Natural killer cell treated with Interleukin-12 subunit alpha and Interleukin-12 subunit beta and Interleukin-15 and Interleukin-18, amount 100 ng/mL, for 72 hours (primary cell): ENCODE measurements at places on chromosomes 2 and 18. TPM values are rescaled to one million over a fixed set of nuclear protein-coding genes. Genes with fewer than 3 reads are reported as not detected.

GRCh38 chr2:170847716-170848115 is 31.0 kb downstream of the GAD1 start:
- no peak for DNase-seq
- H3K4me3 ChIP-seq = no peak overlapping the region
- H3K27ac ChIP-seq = no peak overlapping the region
- H3K36me3 ChIP-seq = no peaks in the 10 kb centered on the region

DNA sequence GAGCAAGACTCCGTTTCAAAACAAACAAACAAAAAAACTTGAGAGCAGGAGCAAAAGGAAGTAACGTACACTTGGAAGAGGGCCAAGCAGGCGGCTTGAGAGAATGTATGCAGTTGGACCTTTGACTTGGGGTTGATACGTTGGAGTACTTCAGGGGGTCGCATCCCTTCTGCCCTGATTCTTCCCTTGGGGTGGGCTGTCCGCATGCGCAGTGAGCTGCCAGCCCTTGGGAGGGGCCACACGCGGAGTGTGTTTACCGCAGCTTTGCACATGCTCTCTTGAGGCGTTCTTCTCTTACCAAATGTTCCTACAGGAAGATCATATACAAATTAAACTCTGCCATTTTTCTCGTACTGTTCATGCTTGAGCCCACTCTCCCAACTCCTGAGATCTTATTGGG is 38.1 kb upstream of the SOCS6 start:
- no peak overlapping the region for H3K4me3 ChIP-seq
- peaks cover 10% of the 10 kb centered on the region for H3K27me3 ChIP-seq
- no peaks in the 10 kb centered on the region for H3K4me1 ChIP-seq
- no peak overlapping the region for H3K27ac ChIP-seq

DNA sequence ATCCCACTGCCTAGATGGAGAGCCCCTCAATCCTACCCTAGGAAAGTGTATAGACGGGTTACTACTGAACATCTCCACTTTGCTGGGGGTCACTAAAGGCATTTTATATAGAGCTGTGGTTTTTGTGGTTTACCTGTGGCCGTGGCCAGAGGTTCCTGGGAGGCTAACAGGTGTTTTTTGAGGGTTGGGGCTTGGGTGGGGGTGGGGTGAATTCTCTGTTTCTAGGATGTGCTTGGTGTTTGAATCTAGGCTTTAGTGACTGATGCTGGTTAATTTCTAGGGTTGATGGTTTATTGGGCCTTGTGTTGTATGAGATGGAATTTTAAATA is 7.7 kb downstream of the HOXD8 start:
- no peak overlapping the region for H3K4me3 ChIP-seq
- H3K27me3 ChIP-seq = peaks cover 83% of the 10 kb centered on the region
- no peak for DNase-seq

- peaks cover 14% of the 10 kb centered on the region for H3K27me3 ChIP-seq
- H3K36me3 ChIP-seq = no peaks in the 10 kb centered on the region
- H3K27ac ChIP-seq = no peak overlapping the region
Observed at GRCh38 chr2:235614900-235615712, 121.3 kb downstream of the AGAP1 start.

DNA sequence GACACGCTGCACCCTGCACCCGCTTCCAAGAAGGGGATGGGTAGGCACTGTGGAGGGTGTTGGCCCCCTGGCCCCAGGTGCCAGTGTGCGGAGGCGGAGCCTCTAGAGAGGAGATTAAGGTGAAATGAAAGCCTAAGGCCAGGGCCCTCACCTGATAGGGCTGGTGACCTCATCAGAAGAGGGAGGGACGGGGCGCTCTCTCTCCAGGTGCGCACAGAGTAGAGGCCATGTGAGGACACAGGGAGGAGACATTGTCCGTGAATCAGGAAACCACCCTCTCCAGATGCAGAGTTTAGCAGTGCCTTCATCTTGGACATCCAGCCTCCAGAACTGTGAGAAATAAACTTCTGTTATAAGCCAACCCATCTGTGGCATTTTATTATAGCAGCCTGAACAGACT is 62.3 kb downstream of the PSMG2 start:
- H3K27ac ChIP-seq = no peak overlapping the region
- H3K4me3 ChIP-seq = no peak overlapping the region
- DNase-seq = no peak
- no peaks in the 10 kb centered on the region for H3K36me3 ChIP-seq
- H3K4me1 ChIP-seq = no peaks in the 10 kb centered on the region

DNA sequence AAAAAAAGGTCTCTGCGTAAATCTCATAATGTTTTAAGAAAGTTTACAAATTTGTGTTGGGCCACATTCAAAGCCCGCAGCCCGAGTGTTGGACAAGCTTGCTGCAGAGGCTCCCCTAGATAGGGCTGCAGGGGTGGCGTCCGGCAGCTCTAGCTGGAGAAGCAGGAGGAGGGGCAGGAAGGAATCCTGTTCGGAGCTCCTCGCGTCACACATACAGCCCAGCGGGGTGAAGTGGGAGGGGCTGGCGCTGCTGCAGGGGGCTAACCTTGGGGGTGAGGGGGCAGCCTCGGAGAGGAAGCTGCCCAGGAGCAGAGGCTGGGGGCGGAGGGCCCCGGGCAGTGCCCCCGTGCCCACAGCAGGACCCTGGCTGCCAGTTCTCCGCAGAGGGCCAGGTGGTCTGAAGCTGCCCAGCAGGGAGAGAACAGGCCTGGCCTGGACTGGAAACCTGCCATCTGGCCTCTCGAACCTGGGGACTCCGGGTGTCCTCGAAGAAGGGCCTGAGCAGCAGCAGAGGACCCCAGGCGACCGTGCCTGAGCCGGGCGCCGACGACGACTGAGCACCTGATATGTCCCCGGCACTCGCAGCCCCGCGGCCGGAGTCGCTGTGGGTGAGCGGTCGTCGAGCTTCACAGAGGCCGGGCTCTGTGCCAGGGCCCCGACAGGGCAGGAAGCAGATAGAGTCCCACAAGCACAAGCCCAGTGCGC is 2.6 kb upstream of the GPR35 start:
- H3K4me1 ChIP-seq = peaks cover 60% of the 10 kb centered on the region
- peak overlapping the region; percentile 80 for H3K4me3 ChIP-seq
- no peaks in the 10 kb centered on the region for H3K27me3 ChIP-seq

GRCh38 chr2:215597577-215597976 is 161.7 kb upstream of the FN1 start:
- H3K4me1 ChIP-seq = no peaks in the 10 kb centered on the region
- H3K36me3 ChIP-seq = no peaks in the 10 kb centered on the region
- H3K27ac ChIP-seq = no peak overlapping the region

GRCh38 chr2:105330681-105331375 is 1.3 kb upstream of the TGFBRAP1 start:
- no peaks in the 10 kb centered on the region for H3K36me3 ChIP-seq
- H3K27me3 ChIP-seq = no peaks in the 10 kb centered on the region
- H3K4me3 ChIP-seq = peak overlapping the region; percentile 84
- H3K27ac ChIP-seq = peak overlapping the region; percentile 91

DNA sequence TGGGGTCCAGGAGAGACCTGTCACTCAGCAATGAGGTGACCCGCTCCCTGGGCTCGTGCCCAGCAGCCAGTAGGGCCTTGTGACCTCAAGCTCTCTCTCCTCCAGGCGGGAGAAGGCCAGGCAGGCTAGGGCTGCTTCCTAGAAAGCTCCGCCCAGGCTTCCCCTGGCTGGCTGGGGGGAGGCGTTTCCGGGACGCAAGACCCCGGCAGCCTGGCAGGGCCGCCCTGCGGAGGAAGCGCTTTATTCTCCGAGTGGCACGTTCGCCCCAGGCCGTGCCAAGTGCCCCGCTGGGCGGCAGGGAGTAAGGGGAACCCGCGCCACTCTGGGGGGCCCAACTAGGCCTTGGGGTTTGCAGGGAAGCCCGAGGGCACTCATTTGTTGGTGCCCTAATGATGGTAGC is 21.2 kb upstream of the EPAS1 start:
- no peak overlapping the region for H3K4me3 ChIP-seq
- H3K4me1 ChIP-seq = peaks cover 9% of the 10 kb centered on the region
- peaks cover 14% of the 10 kb centered on the region for H3K27me3 ChIP-seq
- H3K27ac ChIP-seq = no peak overlapping the region

DNA sequence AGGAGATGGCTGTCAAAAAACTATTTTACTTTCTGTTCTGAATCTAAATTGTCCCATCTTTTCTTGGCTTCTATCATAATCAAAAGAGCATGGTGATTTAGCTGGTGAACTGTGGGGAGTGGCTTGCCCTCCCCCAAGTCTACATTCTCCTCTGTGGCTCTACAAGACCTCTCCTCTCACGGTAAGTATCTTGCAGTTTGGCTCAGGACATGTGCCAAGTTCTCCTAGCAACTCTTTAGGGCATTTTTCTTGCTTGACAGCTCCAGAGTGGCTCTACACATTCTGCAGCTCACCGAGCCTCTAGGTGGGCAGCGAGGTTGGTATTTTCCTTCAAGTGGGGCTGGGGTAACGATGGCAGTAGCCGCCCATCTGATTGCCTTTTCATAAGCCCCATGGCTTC is 29.1 kb downstream of the SLC4A5 start:
- no peak overlapping the region for H3K27ac ChIP-seq
- no peak for DNase-seq
- H3K4me3 ChIP-seq = no peak overlapping the region
- no peaks in the 10 kb centered on the region for H3K4me1 ChIP-seq

DNA sequence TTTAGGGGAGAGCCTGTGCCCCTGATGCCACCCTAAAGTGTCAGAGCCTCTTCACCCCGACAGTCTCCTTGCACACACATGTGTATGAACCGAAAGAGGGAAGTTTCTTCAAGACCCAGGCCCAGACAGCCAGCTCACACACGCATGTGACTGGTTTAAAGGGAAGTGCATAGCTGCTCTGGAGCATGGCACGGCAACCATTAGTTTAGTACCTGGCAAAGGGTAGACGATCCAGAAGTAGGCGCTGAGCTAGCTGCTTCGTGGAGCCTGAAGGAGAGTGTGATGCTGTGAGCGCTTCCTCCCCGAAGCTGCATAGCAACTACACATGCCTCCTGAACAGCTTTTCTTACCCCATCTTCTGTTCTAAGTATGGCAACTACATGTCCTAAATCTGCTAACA is 91.7 kb downstream of the ZCCHC2 start:
- DNase-seq = no peak
- H3K36me3 ChIP-seq = no peaks in the 10 kb centered on the region
- no peaks in the 10 kb centered on the region for H3K4me1 ChIP-seq

- no peak overlapping the region for H3K4me3 ChIP-seq
- peaks cover 4% of the 10 kb centered on the region for H3K27me3 ChIP-seq
- H3K4me1 ChIP-seq = no peaks in the 10 kb centered on the region
- H3K36me3 ChIP-seq = no peaks in the 10 kb centered on the region
Observed at GRCh38 chr2:58767828-58768714, 526.9 kb upstream of the FANCL start.

DNA sequence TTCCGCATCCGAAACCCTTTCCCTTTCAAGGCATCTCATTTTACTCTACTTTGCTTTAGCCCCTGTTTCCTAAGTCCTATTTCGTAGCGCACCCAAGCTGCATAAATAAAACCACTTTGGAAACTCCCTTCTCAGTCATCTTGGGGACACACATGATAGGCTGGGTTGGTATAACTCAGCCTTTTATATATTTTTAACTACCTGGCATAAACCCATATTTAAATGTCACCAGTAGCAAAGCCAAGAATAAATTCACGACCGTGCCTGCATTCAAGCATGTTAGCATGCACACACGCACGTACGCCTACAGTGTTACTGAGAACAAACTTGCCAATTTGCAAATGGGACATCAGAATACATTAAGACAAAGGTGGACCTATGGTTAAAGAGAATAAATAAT is 564.7 kb upstream of the PIK3C3 start:
- H3K4me1 ChIP-seq = no peaks in the 10 kb centered on the region
- no peak overlapping the region for H3K27ac ChIP-seq
- H3K4me3 ChIP-seq = no peak overlapping the region
- H3K27me3 ChIP-seq = no peaks in the 10 kb centered on the region

DNA sequence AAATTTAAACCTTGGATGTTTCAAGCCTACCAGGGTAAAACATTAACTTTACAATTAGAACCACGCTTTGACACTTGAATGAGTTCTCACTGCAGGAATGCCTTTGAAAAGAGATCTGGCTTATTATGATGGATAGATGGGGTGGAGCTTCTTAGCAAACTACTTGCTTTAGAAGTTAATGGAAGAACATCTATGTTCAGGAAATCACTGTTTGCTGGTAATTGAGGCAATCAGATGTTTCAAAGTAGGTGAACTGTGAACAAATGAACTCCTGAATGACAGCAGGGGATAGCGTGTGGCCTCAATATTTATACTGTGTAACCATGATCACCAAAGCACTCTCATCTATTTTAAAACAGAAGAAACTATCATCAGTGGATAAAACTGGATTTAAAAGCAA is 383.6 kb downstream of the PIK3C3 start:
- no peak overlapping the region for H3K27ac ChIP-seq
- DNase-seq = no peak
- no peak overlapping the region for H3K4me3 ChIP-seq
- H3K4me1 ChIP-seq = no peaks in the 10 kb centered on the region
- H3K36me3 ChIP-seq = no peaks in the 10 kb centered on the region
- no peaks in the 10 kb centered on the region for H3K27me3 ChIP-seq

- no peak overlapping the region for H3K27ac ChIP-seq
- no peak for DNase-seq
- H3K4me3 ChIP-seq = no peak overlapping the region
- no peaks in the 10 kb centered on the region for H3K4me1 ChIP-seq
Observed at GRCh38 chr2:15718944-15719323, 127.3 kb downstream of the DDX1 start.

- no peak for DNase-seq
- no peak overlapping the region for H3K27ac ChIP-seq
- H3K36me3 ChIP-seq = no peaks in the 10 kb centered on the region
- H3K27me3 ChIP-seq = peaks cover 15% of the 10 kb centered on the region
Observed at GRCh38 chr2:234771980-234772732, 179.7 kb upstream of the SH3BP4 start.

- DNase-seq = no peak
- H3K27me3 ChIP-seq = no peaks in the 10 kb centered on the region
- H3K4me3 ChIP-seq = no peak overlapping the region
- no peaks in the 10 kb centered on the region for H3K36me3 ChIP-seq
- H3K27ac ChIP-seq = no peak overlapping the region
Observed at GRCh38 chr2:54545702-54546450, 89.7 kb downstream of the SPTBN1 start.

Gene CROCC2
- not detected for total RNA-seq

Gene OR6B2
- total RNA-seq = not detected

Gene ACVR1C
- total RNA-seq = 1.4 TPM

Gene TMEM247
- total RNA-seq = not detected

Gene KCNF1
- total RNA-seq = not detected

Gene UGT1A5
- not detected for total RNA-seq

Gene ACKR3
- 0.33 TPM for total RNA-seq

Gene CRACDL
- not detected for total RNA-seq

Gene PARD6G
- total RNA-seq = not detected

Gene TUBB8B
- total RNA-seq = not detected

Gene SERPINB4
- not detected for total RNA-seq
